ENCODE measurements at places on chromosomes 5 and 9. TPM values are rescaled to one million over a fixed set of nuclear protein-coding genes. Genes with fewer than 3 reads are reported as not detected.

The CREBRF gene
- total RNA-seq = 3.0 TPM

The TRIO gene
- total RNA-seq = 77.7 TPM

The RASEF gene
- not detected for total RNA-seq

The SPINK13 gene
- not detected for total RNA-seq

The EFNA5 gene
- 4.2 TPM for total RNA-seq

The LECT2 gene
- total RNA-seq = not detected

The ASTN2 gene
- total RNA-seq = 3.4 TPM

The LCN9 gene
- not detected for total RNA-seq

The RMND5B gene
- 15.2 TPM for total RNA-seq

The TEX53 gene
- not detected for total RNA-seq

The TTLL11 gene
- 3.7 TPM for total RNA-seq

The BSPRY gene
- not detected for total RNA-seq

The DYNC2I2 gene
- total RNA-seq = 112 TPM

The DRD1 gene
- not detected for total RNA-seq

The ENTREP1 gene
- total RNA-seq = not detected

The FGD3 gene
- total RNA-seq = not detected

The TXNDC8 gene
- not detected for total RNA-seq

The PITX1 gene
- total RNA-seq = 2.9 TPM

The SLC45A2 gene
- under 0.01 TPM for total RNA-seq

The HMMR gene
- 40.6 TPM for total RNA-seq

The IER5L gene
- 53.5 TPM for total RNA-seq

The DAB2 gene
- total RNA-seq = 44.7 TPM

The LVRN gene
- total RNA-seq = under 0.01 TPM

The GADD45G gene
- total RNA-seq = 0.15 TPM

The FOXD4L5 gene
- total RNA-seq = not detected

The SLC27A4 gene
- 20.7 TPM for total RNA-seq

Data from bronchus fibroblast of lung (primary cell).